ENCODE measurements at places on chromosomes 12 and 14.
A peak's percentile ranks its signal among the peaks of the same experiment; 100 is the strongest.

- no peak for DNase-seq
These were observed 18.4 kb downstream of the HDAC7 start for GRCh38 chr12:47801170-47801903.

DNA sequence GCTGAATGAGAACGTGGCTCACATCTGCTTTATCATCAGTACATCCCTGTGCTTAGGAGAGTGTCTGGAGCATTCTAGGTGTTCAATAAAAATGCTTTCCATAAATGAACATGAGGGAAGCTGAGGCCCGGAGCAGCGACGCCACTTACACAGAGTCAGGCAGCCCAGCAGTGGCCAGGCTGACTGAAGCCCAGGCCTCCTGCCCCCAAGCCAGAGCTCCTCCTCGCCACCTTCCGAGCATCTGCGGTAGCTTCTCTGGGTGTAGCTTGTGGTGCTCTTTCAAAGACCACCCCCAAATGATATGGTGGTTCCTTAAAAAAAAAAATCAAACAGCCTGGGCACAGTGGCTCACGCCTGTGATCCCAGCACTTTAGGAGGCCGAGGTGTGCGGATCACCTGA lies 88.8 kb downstream of the FBXL14 start:
- no peak for DNase-seq

DNA sequence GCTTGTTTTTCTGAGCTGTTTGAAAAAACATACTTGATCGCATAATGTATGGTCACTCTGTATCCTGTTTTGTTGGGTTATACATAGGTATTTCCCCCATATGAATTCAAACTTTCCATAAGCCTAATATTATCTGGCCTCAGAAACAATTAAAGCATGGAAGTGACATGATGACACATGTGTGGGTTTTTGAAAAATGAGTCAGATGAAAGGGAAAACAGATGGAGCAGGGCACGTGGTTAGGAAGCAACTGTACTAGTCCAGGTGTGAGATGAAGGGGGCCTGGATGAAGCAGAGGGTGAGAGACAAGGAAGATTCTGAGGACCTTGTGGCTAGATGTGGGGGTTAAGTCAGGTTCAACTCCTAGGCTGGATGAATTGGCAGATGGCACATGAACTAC lies 92.7 kb upstream of the DNM1L start:
- DNase-seq: no peak

- DNase-seq: no peak
These were observed 232.1 kb downstream of the MON2 start for GRCh38 chr12:62698701-62699101.

- DNase-seq: no peak
These were observed 76.6 kb downstream of the HSPB8 start for GRCh38 chr12:119255314-119255713.

DNA sequence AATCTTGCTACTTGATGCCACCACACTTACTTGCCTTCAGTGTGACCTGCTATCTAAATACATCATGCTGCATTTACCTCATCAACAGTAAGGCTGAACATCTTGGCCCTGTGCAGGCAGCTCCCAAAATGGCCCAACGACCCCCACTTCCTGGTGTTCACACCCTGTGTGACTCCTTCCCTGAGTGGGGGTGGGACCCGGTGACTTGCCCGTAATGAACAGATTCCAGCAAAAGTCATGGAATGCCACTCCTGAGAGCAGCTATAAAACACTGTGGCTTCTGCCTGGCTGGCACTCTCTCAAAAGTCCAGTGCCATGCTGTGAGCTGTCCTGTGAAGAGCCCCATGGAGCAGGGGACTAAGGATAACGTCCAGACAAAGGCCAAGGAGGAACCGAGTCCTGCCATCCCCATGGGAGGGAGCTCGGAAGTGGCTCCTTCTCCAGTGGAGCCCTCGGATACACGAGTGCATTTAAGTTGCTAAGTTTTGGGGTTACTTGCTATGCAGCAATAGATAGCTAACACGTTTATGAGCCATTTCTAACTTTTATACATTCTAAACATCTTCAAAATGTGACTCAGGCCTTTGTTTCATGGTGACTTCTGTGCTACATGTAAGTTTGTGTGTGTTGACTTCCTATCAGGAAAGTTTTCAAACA lies 33.0 kb downstream of the P2RX2 start:
- DNase-seq: no peak

DNA sequence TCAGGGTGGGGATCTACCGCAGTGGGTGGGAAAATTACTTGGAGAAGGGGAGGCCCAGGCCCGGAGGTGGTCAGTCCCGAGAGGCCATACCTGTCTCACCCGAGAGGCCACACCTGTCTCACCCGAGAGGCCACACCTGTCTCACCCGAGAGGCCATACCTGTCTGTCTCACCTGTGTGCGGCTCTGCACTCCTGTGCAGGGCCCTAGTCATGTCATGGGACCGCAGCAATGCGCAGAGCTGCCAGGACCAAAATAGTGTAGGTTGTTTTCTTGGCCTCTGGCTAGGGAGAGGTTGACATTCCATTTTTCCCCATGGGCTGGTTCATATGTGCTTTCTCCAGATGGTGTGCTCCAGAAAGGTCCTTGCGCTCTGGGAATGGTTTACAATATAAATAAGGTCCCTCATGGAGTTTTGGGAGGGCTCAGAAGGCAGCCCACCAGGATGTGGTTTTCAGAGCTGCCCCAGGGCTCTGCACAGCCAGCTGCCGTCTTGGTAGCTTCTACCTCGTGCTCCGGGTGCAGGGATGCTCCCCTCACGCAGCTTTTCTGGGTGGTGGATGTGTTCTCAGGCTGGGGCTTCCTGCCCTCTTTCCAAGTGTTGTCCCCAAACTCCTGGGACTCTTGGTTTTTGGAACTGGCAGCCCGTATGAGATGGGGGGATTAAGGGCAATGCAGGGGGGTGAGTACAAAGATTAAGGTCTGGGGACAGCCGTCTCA lies 58.2 kb downstream of the CACNA1C start:
- DNase-seq: no peak

DNA sequence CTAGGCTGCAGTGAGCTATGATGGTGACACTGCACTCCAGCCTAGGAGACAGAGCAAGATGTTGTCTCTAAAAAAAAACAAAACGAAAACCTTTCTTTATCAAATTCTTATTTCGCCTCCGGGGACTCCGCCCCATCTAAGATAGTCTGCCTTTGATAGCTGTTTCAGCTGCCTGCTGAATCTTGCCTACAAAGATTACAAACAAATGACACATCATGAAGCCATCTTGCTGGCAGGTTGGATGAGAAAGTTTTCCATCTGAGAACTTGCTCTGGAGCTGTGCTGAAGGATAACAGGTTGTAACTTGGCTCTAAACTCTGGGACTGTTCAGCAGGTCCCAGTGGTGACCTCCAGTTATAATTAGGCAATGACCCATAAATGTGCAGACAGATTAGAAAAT lies 41.8 kb upstream of the AEBP2 start:
- DNase-seq: no peak

DNA sequence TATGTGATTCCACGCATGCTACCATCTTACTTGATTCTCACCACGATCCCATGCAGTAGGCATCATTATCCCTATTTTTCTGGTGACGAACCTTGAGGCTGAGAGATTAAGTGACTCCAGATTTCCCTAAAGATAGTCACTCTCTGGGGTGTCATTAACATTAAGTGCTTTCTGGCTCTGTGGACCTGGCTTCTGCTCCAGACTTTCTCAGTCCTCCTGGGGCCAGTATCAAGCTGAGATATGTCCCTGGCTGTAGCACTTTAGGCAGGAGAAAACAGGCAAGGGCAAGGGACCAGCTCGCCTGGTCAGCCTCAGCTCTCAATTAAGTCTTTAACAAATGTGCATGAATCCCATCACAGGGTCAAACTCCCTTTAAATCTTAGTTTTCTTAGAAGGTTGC lies 38.3 kb upstream of the PRB2 start:
- no peak for DNase-seq

- DNase-seq: peak; percentile 80
These were observed at the start of gene POLE2 for GRCh38 chr14:49687942-49688700. Gene POLE2 (minus strand): TSS chr14:49688214. CDS start chr14:49688203, 11 bp downstream.

- DNase-seq: no peak
These were observed 25.6 kb downstream of the SPATA7 start for GRCh38 chr14:88411039-88411438.

DNA sequence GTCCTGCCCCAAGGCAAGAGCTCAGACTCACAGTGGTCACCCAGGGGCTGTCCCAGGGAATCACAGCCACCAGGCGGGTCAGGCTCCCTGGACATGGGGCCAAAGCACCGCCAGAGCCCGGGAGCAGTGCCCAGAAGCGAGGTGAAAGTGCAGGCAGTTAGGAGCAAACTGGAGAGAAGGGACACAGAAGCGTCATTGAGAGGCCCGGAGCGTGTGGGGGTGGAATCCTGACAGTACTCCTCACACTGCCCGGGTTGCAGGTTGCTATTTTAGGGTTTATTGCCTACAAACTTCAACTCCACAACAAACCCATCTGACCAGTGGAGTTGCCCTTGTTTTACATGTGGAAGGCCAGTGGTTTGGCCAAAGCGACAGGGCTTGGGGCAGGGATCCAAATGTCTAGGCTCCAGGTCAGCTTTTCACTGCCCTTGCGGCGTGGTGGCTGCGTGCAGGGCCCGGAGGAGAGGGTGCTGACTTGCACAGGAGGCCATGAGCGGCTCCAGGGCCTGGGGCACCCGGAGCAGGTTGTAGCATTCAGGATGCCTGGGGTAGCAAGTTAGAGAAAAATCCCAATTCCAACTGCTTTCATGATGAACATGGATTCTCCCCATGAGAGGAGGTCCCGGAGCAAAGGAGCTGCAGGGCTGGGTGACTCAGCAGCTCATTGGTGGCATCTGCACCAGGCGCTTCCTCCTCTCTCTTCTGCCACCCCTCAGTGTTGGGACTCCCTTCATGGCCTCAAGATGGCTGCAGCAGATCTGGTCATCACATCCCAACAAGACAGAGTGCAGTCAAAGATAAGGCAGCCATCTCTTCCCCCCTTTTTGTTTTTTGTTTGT lies 112.3 kb upstream of the NCOR2 start:
- DNase-seq: no peak

Data from NCI-H345 (cell line).